ENCODE measurements at places on chromosomes 5 and 9.

- no peak for DNase-seq
These were observed 3.2 kb downstream of the NKD2 start for GRCh38 chr5:1011741-1012312.

GRCh38 chr9:132708239-132708638 lies 38.0 kb downstream of the GTF3C4 start:
- no peak for DNase-seq

DNA sequence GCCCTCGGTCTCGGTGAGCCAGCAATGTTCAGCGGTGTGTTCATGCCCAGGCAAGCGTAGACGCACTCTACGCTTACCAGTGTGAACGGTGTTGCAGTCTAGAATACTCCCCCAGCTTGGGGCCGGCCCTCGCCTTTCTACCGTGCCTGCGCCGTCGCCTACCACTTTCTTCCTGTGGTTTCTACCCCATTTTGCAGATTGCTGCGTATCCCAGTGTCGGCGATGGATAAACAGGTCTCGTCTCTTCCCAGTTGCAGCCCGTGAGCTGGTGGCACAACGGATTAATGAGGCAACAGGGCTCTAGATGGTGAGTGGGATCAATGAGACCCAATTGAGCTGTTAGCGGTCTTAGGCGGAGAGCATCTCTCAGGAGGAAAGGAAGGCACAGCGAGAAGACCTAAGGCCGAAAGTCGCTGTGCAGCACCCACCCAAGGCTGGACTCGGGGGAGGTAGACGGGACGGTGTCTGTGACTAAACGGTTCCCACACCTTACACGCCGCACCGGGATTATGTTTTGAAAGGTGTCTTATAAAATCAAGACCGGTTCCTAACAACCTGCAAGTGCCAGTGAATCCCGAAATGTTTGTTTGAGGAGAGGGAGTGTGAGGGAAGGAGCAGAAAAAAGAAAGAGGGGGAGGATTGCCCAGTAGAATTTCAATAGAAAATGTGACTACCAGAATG lies 5.8 kb downstream of the OTP start:
- no peak for DNase-seq

DNA sequence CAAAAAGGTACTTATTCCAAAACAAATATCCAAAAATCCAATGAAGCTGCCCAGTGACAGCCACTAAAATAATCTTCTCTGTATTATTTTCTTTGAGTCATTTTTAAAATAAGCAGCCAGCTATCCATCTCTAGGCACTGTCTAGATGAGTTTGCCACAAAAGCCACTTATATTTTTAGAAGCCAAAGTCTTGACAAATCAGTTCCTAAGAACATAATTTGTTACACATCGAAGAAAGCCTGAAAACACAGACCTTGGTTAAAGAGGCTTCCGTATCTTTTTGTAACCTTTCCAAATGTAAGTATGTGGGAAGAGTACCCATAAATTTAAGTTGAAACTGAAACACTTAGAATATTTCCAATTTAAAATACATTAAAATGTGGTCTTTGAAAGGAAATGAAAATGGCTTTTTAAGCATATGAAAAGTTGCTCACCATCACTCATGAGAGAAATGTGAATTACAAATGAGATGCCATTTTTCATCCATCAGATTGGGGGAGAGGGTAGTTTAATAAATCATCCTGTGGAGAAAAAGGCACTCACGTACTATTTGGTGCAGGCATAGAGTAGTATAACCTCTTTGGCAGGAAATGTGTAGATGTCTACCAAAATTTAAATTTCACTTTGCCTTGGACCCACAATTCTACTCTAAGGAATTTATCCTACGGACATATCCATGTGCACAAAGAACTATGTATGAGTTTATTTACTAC lies 180.4 kb downstream of the MLLT3 start:
- no peak for DNase-seq

DNA sequence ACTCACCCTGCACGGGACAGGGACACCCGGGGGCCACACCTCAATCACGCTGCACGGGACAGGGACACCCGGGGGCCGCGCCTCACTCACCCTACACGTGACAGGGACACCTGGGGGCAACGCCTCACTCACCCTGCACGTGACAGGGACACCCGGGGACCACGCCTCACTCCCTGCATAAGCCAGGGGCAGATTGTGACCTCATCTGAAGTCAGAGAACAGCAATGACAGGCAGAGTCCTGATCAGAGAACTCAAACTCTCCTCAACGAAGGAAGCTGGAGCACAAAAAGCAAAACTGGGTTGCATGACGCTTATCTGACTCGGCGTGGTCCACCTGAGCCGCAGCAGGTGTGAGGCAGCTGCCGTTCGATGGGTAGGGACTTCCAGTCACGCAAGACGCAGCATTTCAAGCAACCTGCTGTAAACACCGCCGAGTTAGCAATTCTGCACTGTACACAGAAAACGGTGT lies 3.2 kb downstream of the TERT start:
- no peak for DNase-seq
